ENCODE measurements at places on chromosomes 2 and 18.

GRCh38 chr2:135792401-135793150 lies 44.4 kb downstream of the LCT start:
- DNase-seq: no peak

GRCh38 chr2:68118816-68119215 lies 38.9 kb upstream of the PNO1 start:
- DNase-seq: no peak

DNA sequence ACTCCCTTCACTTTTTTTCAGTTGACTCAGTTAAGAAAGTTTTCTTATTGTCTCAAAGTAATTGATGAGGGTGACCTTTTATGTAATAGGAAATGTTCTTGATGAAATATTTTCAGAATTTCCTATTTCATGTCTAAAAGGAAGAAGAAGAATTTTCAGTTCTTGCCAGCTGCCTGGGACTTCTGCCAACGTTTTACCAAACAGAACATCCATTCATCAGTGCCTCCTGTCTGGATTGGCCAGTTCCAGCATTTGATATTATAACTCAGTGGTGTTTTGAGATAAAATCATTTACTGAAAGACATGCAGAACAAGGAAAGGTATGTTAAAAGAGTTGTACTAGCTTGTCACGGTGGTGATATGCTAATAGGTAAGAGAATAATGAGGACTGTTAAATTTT lies 104.7 kb upstream of the MYO3B start:
- no peak for DNase-seq

DNA sequence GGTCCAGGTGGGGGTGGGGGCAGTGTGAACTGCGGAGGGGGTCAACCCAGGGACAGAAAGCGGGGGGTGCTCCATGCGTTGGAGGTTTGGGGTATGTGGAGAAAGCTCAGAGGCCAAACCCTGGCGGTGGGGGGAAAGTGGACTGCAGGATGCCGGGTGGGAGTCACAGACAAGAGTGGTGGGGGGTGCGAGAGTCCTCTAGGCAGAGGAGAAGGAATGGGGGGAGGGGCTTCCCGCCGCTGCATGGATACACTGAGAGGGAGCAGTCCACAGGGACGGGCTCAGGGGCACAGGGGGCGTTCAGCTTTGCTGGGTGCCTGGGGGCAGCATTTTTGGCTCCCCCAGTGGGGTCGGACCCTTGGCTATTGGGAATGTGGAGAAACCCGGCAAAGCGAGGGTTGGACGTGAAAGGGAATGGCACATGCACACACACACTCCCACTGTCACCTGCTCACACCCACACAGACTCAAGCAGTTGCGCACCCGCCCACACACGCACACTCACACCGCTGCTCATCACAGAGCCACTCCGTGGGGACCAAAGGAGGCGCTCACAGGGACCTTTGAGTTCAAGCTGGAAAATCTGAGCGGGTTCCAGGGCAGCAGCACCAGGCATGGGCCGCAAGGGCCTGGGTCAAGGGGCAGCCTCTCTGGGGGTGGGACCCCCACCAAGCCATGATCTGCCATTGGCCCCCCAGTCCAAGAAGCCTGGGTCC lies 7.7 kb downstream of the GBX2 start:
- no peak for DNase-seq

DNA sequence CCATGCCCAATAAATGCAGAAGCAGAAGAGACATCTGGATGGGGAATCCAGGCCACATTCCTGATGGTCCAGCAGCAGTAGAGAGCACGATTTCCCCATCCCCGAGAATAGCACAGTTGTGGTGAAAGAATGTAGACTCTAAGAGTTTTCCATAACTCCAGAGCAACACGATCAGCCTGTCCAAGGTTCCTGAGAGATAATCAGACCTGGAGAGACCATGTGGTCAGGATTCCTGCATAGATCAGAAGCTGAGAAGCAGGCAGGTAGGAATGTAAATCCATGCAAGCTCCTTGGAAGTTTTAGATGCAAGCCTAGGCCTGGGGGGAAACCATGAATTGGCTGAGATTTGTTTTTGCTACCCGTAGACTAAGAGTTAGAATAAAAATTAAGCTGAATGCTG lies 34.2 kb upstream of the PTPRM start:
- no peak for DNase-seq

DNA sequence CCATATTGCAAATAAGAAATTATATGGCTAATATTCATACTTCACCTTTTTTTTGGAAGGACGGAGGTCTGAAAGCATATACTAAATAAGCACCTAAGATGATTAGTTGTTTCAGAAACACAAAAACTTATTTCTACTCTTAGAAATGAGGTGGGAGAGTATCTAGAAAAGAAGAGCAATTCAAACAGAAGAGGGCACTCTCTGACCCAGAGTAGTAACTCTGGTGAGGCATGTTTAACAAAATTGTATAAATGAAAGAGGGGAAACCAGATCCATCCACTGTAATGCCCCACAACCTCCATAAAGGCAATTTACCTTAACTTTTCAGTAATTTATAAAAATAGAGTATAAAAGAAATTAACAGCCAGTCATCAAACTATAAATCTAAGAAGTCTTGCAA lies 669.6 kb upstream of the VRK2 start:
- DNase-seq: no peak

DNA sequence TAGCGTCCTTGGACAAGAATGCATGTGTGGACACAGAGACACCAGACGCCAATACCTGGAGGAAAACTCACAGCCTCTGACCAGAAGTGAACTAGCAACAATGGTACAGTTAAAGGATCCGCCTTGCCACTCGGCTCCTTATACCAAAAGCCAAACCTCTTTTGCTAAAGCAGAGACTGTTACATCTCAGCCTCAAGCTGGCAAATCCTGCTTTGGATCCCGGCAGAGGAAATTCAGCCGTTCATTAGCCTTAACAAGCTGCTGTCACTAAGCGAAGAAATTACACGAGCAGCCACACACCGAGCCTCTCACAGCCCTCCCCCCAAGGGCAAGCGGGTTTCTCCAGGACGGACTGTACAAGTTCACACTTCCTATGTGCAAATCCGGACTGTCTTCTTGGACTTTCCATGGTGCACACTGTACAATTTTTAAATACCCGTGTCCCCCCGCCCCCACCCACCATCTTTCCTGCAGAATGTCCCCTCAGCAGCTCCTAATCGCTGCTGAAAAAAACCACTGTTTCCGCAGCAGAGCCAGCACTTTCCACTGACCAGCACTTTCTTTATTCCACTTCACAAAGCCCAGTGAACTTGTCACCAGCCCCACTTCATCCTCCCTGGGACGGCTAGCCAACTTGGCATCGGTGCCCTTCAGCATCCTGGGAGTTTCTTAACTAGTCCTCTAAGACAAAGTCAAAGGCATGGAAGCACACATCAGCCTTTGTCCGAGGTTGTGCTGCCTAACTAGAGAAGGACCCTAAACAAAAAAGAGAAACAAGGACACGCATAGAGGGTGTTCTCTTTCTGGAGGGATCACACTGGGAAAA lies 1.5 kb downstream of the KLF7 start:
- DNase-seq: no peak

- DNase-seq: no peak
Measured at GRCh38 chr2:230974096-230974913, 21.6 kb upstream of the SPATA3 start.

DNA sequence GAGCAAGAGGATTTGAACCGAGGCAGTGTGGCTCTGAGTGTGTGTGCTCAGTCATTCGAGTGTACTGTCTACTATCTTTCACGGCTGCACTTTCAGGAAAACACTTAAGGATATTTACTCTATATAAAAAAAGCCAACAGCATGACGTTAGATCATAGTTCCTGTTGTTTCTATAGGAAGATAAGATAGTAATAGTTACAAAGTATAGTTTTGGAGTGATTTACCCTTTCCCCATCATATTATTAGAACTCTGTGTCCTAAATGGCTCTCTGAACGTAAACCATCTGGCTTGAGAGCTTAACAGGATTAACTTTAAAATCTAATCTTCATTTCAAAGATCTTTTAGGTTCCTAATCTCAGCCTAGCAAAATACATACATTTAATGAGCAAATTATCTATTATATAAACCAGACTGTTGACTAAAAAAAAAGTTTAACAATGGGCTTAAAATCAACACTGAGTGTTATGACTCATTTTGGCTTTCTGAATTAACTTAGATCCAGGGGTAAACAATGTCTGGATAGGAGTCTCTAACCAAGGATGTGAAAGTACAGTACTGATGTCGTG lies 150.3 kb upstream of the DNMT3A start:
- no peak for DNase-seq

GRCh38 chr2:133421516-133422324 lies 146.5 kb downstream of the NCKAP5 start:
- peak; percentile 10 for DNase-seq

GRCh38 chr2:40034801-40035200 lies 255.7 kb upstream of the THUMPD2 start:
- no peak for DNase-seq

DNA sequence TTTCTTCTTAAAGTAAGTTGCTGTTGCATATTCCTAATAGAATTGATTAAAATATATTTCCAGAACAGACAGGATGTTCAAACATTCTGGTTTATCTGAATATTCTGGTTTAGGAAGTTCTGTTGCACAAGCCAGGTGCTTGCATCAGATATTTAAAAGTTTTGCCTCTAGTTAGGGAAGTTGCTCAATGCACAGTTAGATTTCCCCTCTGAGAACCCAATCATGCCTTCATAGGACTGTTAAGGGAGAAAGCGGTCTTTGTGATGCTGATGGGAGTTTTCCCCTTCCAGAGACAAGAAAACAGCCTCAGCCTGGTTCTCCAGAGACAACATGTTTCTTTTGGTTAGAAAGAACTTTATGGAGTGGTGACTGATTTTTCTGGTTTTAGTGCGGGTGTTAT lies 65.6 kb upstream of the REV1 start:
- no peak for DNase-seq

DNA sequence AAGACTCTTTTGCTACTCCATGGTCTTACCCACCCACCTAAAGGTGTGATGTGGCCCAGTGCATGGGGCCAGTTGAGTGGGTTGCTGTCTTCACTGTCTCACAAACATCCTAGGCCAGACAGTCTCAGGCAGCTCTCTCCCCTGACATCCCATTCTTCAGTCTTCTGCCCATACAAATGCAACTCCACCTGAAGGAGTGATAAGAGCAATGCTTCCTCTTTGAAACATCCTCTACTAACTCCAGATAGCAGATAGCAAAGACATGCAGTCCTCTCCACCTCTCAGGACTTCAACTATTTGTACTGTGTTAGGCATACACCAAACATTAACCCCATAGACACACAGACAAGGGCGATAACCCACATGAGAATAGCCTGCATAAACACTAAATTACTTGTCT lies 71.3 kb downstream of the MTHFD2 start:
- DNase-seq: no peak

DNA sequence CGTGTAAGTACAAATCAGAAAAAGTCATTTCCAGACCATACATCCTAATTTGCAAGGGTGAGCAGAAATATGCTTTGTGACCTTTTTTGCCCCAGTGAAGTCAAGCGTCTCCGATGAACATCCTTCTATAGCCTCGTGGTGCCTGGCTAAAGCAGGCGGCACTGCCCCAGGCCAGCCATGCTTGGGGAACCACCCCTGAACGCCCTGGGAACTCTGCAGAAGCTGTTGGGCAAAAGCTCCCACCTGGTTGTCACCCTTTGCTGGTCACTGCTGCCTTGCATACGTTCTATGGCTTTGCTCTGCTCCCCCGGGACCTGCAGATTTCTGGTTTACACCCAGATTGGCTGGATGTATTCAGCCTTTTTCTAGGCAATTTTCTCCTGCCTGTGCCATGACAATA lies 256.4 kb downstream of the SS18 start:
- DNase-seq: no peak

DNA sequence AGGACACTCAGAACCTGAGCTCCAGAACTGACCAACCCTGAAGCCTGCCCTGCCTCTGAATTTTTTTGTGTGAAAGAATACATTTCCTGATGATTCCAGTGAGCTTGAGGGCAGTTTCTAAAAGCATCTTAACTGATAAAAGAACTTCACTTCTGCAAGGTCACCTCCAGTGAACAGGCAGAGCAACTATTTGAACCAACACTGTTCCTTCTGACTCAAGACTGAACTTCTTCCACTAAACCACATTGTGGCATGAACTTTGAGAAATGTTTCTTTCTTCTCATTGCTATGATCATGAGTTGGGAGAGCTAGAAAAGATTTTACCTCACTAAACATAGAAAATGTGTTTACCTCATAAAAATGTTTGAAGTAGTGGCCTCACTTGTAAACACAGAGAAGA lies 83.8 kb upstream of the SERTAD2 start:
- no peak for DNase-seq

DNA sequence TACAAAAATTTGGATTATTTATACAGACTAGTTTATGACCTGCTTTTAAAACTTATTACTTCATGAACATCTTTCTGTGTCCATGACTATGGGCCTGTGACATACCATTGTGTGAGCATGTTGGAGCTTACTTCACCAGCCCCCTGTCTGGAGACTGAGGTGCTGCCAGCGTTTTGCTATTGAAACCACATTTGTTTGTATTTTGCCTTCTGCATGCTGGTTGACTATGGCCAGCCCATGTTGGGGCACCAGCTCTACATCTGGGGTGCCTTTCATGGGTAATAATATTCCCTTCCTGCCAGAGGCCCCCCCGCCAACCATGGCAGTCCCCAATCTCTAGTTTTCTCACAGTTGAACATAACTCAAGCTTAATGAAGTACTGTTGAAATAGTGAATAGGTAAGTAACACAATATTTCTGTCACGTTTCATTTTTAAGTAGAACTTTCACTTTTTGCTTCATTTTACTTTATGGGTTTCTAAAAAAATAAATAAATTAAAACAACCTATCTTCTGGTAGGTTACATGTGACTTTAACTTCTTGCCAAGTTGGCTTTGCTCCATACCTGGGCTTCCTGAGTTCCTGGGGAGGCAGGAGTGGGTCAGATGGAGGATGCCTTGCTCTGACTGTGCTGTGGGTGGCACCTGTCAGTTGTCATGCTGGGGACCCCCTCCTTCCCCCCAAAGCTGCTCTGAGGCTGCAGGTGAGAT lies 63.9 kb downstream of the DGKD start:
- no peak for DNase-seq

DNA sequence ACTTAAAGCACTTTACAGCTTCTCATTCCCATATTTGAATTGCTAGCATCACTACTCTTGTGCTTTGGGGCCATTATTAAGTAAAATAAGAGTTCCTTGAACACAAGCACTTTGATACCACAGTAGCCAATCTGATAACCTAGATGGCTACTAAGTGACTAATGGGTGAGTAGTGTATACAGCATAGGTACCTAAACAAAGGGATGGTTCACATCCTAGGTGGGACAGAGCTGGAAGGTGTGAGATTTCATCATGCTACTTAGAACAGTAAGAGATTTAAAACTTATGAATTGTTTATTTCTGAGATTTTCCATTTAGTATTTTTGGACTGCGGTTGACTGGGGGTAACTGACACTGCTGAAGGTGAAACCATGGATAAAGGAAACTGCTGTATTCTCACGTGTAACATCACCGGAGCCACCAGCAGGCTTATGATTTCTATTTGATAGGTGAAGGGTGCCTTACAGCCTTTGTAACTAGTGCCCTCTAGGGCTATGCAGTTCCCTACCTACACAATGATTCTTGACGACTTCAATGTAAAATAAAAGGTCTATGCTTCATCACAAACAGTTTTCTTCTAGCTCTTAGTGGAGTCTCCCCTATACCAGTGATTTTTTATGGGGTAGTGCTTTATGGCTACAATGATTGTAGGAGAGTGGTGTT lies 22.1 kb upstream of the CRIM1 start:
- no peak for DNase-seq

Measured in HEK293T (cell line).